Panc1 (cell line): ENCODE measurements at places on chromosomes 6 and 20. TPM values are rescaled to one million over a fixed set of nuclear protein-coding genes. Genes with fewer than 3 reads are reported as not detected.

Gene EPHA7
- 8.6 TPM for total RNA-seq

Gene STX11
- 3.2 TPM for total RNA-seq

Gene ENPP1
- 6.8 TPM for total RNA-seq

Gene HTR1B
- 14.0 TPM for total RNA-seq

Gene GSTA2
- not detected for total RNA-seq

Gene RBM12
- total RNA-seq, result 100 TPM

Gene PAQR8
- total RNA-seq, result 3.6 TPM

Gene HLA-DQA2
- total RNA-seq, result not detected

Gene ATP9A
- total RNA-seq, result 8.7 TPM
